ENCODE measurements at places on chromosomes 16 and 17. TPM values are rescaled to one million over a fixed set of nuclear protein-coding genes. Genes with fewer than 3 reads are reported as not detected.

SLC6A2 gene
- 0.16 TPM for total RNA-seq

BHLHA9 gene
- total RNA-seq: not detected

AANAT gene
- not detected for total RNA-seq

NECAB2 gene
- not detected for total RNA-seq

IRX5 gene
- total RNA-seq: not detected

UMOD gene
- not detected for total RNA-seq

SHISA6 gene
- 1.5 TPM for total RNA-seq

CDH5 gene
- 16.2 TPM for total RNA-seq

EVPLL gene
- total RNA-seq: not detected

BAIAP3 gene
- 3.0 TPM for total RNA-seq

Data from gastroesophageal sphincter (tissue), 4 donors.